ENCODE measurements at places on chromosomes 3 and 15.

- no peak for DNase-seq
These were observed 628.9 kb downstream of the FHIT start for GRCh38 chr3:60622349-60622748.

- no peak for DNase-seq
These were observed 109.3 kb downstream of the OXNAD1 start for GRCh38 chr3:16374047-16374934.

DNA sequence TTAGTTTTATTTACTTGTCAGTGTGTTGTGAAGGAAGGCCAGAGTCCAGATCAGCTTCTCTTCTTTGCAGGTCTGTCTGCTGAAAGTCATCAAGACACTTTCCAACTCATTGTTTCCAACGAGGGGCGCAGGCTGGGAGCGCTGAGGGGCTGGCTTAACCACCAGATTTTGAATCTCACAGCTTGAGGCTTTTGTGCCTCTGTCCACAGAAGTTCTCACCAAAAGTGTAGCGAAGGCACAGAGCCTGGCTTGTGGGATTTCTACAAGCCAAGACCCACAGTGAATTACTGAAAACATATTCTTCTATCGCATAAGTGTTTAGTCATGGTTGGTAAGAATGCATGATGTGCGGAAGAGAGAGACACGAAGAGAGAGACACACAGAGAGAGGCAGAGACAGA lies 35.2 kb downstream of the BHLHE40 start:
- DNase-seq: no peak

GRCh38 chr3:127141921-127142730 lies 50.8 kb upstream of the PRR23E start:
- peak; percentile 98 for DNase-seq

- no peak for DNase-seq
These were observed 5.0 kb downstream of the SLC25A38 start for GRCh38 chr3:39388153-39388552.

- DNase-seq: no peak
These were observed 23.4 kb downstream of the ATP10A start for GRCh38 chr15:25839638-25840156.

DNA sequence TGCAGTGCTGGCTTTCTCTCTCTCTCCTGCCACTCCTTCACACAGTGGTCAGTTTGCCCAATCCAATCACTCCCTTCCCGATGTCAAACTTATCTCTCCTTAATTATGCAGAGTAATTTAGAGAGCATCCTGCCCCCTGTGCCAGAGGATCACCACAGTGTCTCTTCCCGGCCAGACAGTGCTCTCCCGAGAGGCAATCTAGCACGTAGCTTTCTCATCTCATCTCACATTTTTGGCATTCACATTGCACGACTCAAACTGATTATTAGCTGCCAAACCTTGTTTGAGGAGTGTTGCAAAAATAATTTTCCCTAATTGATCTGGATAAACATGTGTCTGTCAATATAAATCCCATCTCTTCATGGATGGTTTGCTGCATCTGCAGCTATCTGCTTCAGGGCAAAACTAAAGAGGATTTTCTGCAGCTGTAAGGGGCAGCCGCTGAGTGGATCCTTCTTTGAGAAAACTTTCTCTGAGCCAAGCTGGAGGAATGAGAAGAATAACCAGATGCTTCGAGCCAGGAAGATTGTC lies 37.8 kb downstream of the SSUH2 start:
- no peak for DNase-seq

DNA sequence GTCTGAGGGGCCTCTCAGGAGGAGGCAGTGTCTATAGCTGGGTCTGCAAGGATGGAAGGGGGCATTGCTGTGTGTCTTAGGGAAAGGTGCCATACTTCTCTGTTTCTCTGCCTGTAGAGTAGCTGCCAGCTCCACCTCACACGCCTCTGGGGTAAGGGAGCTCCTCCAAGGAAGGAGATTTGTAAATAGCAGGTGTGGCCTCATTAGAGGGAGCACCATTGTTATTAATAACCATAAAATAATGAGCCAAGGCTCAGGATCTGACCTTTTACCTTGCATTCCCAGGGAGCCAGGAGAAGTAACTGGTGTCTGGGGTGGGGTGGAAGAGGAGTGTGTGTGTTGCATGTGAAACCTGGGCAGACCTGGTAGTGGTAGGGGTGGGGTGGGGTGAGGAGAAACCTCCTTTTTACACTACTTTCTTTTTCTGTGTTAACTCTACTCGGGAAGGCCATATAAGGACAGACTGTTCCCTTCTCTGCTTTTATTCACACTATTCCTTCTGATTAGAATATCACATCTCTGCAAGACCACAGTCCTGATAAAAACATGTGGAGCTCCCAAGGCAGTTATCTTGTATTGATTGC lies 2.2 kb upstream of the C15orf39 start:
- DNase-seq: no peak

- DNase-seq: no peak
These were observed 63.8 kb downstream of the CHSY1 start for GRCh38 chr15:101187820-101188636.

DNA sequence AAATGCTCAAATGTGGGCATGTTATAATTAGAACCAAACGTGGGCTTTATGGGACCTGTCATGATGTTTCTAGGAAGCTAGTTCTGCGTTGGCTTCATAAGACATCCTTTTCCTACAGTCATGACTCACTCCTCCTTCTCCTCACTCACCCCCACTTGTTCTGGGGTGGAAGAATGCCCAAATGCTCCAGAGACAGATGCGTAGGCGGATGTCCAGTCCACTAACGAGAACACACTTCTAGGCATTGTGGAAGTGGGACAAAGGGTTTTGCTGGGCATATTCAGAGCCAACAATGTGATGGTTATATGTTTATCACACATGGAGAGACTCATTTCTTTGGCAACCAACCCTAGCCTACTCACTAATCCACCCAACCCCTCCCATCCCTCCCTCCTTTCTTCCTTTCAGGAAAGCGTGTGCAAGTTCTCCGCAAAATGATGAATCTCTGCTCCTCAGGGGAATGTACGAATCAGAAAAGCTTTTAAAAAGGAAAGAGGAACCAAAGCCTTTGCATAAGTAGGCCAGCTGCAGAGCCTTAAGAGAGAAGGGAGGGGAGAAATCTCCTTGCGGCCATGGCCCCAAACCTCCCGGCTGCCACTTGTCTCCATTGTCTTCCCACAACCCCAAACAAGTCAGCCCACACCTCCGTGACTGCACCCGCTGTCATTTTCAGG lies 123.0 kb upstream of the SPRED1 start:
- DNase-seq: no peak

DNA sequence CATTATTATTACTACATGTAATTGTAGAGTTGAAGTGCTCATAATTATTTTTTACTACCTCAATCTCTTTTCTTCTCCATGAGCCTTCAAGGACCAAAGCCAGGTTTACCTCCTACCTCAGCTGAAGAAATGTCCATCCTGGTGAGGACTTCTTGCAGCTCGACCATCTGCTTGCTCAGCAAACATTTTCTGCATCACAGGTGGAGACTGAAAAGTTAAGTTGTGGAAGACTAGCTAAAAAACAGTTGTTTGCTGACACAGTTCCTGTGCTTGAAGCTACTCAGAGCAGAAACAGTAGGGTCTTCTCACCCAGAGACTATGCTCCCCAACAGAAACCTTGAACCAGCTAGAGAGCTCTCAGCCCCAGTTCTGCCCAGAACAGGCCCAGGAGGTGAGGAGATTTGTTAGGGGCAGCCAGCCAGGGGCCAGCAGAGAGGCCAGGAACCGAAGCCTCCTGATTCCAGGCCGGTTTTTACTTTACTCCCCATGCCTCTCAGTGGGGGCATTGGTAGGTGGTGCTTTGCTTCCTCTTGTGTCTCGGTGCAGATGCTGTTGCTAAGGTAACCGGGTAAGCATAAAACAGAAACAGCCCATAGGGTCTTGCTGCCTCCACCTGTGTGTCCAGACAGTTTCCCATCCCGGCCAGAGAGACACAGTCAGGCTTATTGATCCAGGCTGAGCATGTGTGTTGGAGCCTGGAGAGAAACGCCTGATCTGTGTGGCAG lies 54.9 kb downstream of the CCNL1 start:
- DNase-seq: peak; percentile 49

- DNase-seq: no peak
These were observed 40.1 kb upstream of the NR2C2 start for GRCh38 chr3:14907043-14907966.

Data from NCI-H1105 (cell line).